ENCODE measurements at places on chromosomes 1 and 21. TPM values are rescaled to one million over a fixed set of nuclear protein-coding genes. Genes with fewer than 3 reads are reported as not detected.

The FAM163A gene
- polyA plus RNA-seq: 4.2 TPM

The FCRL2 gene
- polyA plus RNA-seq: not detected

The FAM131C gene
- 22.4 TPM for polyA plus RNA-seq

The OR10J1 gene
- polyA plus RNA-seq: not detected

The DMRTA2 gene
- not detected for polyA plus RNA-seq

The ZMYND12 gene
- polyA plus RNA-seq: 3.1 TPM

The SLC44A3 gene
- 10.2 TPM for polyA plus RNA-seq

DNA sequence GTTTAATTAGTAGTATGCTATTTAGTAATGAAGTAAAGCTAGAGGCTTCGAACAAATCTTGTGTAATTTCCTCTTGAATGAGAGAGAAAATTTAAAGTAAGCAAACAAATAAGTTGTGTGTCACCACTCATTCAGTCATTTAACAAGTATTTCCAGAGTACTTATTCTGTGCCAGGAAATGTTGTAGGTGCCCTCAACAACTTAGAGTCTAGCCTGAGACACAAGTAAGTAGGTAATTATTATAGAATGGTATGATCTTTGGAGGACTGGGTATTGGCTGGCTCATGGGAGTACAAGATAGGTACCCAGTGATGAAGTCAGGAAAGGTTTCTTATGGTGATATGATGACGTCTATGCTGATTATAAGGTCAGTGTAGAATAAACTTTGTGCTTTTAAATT lies 17.4 kb upstream of the METTL18 start:
- no peak for DNase-seq

DNA sequence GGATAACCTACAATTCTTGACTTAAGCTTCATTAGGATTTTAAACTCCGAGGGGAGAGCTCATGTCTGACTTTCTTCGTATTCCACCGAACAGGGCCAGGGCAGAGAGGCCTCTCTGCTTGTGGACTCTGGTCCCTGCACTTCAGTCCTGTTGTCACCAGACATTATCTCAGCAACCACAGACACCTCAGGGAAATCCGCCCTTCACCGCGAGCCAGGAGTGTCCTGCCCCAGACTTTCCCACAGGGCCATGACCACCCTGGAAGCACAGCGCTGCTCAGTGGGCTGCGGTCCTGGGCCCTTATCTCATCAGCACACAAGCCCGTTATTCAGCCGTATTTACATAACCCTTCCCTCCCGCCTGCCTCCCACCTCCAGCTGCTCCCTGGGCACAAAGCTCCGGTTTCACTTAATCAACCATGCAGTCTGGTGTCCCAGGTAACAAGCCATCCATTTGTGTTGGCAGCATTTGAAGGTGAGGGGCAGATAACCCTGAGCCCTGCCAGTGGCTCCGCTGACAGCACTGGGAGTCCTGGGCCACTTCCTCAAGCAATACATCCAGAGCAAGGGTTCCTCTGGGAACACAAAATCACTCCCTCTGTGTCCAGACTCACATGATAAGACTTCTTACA lies 122.8 kb upstream of the RAB4A start:
- no peak for DNase-seq

GRCh38 chr1:204836856-204837255 lies 33.8 kb upstream of the NFASC start:
- no peak for DNase-seq

DNA sequence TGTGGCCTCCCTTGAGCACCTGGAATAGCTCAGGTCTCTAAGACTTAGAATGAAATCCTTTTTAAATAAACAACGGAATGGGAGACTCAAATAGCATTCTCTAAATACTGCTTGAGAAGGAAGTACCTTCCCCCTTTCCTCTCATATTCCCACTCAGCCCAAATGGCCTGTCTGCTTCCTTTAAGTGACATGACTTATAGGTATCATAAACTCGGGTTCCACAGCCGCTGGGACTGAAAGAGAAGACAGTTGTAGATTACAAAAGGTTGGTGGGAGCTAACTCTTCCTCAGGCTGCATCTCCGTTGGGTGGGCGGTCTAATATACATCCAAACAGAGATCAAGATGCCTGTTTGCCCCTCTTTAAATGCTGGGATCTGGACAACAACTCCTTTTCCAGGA lies 1.2 kb upstream of the HMCN1 start:
- no peak for DNase-seq

DNA sequence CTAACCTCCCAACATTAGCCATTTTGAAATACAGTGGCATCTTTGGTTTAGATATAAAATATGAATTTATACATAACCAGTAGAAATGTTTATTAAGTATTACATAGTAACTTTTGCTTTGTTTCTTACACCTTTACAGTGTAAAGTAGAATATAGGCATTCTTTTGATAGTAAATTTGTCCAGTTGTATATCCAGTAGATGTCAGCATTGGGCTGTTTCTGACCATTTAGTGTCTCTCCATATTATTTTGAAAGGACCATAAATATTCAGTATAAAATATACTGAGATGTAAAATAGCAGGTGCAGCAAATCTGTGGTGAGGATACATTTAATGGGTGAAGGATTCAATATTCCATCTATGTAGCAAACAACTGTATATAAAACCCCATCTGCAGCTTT lies 115.8 kb upstream of the ZRANB2 start:
- DNase-seq: peak; percentile 24

DNA sequence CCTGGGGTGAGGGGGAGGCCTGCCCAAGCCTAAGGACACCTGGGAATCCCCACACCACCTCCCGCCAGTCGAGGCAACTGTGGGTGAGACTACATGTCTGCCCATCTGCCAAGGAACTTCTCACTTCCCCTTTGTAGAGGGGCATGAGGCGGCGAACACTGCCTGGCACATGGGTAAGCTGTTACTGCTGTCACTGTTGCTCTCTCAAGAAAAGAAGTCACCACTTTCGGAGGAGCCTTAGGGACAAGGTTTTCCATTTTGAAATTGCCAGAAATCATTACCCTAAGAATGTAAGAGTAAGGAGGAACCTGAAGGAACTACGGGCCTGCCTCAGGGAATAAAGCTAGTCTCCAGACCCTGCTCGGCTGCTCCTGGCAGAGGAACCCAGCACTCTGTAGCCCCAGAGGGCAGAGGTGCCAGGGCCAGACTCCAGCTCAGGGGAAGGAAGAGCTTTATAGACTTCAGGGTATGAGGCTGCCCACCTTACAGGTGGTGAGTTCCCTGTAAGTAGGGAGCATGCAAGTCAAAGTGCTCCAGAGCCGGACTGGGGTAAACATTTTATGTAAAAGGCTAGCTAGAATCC lies 23.3 kb downstream of the SLC2A1 start:
- DNase-seq: no peak

DNA sequence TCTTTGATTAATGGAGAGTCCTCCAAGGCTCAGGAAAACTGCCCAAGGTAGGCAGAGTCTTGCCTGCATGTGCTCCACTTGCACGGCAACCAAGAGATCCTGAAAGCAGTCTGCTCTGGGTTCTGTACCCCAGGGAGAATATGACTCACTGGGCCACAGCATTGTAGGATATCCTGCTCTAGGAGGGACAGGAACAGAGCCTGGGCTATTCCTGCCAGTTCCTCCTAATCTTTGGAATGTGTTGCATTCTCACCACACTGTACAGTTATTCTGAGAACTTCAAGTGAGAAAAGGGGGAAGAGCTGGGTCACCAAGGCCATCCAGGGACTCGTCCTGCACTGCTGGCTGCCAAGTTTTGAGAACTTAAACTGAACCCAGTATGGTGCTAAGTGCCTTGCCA lies 278.5 kb downstream of the MATN1 start:
- DNase-seq: no peak

- no peak for DNase-seq
Observed at GRCh38 chr1:152167835-152168534, 9.0 kb upstream of the RPTN start.

DNA sequence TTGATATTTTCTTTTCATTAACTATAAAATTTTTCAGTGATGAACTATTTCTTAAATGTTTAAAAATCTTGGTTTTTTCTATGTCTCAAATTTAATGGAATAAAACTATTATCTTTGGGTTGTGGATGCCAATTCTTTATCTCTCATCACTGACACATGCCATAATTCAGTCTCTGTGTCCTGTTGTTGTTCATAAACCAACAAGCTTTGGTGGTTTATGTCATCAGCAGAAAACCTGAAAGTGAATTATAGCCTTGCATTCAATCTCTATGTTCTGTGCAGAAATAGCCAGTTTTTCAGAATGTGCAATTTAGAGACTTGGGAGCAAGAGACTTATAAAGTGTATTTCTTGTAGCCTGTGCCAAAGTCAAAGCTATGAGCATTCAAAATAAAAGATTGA lies 462.6 kb upstream of the ADGRL4 start:
- DNase-seq: no peak

DNA sequence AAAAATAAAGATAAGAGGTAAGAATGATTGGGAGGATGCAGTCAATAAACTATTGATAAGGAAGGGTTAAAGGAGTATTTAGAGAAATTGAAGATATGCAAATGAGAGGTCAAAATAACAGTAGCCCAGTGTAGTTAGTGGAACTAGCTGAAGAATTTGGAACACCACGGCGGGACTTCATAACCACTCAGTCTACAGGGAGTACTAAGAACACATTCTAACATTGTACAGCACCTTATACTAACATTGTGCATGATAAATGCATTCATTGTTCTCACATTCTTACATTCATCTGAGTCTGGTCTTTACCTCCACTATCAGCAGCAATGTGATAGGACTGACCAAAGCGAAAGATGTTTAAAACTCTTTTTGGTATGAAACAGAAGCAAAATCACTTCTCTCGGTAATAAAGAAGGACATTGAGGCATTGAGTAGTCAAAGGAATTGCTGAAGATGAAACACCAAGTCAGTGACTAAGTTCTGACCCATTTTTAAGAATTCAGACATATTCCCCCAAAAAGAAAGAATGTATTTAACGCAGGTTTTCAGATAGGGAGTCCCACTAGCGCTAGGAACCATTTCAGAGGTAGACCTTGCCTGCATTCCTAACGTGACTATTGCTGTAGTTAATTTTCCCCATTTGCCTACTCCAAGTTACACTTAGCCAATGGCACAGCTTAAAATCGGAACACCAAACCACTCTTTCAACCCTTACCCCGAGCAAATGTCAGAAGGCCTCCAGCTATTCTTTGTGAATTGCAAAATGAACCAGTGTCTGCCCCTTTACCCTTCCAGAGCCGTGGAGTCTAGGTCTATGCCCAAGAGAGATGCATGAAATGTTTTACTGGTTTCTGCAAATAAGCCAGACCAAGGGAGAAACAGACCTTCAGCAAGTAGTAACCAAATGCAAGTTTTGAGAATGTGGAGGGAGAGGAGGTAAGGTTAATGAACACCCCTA lies 108.8 kb upstream of the IRF2BP2 start:
- DNase-seq: no peak

DNA sequence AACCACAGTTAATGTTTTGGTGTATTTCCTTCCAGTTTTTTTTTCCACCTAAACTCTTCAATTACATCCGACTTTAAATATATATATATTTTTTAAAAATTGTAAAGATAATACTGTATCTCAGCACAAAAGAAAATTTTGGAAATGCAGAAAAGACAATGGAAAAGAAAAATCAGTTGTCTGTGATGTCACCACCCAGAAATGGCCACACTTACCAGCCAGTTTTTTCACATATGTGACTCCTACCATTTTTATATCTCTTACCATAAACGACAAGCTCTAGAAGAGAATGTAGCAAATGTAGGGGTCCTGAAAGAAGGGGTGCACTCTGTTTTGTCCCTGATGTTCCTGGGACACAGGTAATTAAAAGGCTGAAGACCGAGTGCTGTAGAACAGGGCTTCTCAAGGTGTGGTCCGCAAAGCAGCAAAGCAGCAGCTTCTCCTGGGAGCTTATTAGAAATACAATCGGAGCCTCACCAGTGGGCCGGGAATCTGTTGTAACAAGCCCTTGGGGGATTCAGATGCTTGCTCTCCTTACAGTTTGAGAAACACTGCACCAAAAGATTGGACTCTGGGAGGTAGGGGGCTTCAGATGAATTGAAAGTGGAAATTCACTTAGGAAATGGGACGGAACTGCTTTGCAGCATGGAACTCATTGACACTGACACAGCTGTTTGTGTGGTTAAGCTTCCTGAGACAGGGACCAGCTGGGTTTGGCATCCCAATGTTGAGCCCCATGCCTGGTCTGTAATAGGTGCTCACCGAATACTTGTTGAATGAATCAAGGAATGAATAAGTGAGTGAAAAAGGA lies 44.1 kb downstream of the ALPL start:
- no peak for DNase-seq

- peak; percentile 20 for DNase-seq
Observed at GRCh38 chr1:190881064-190881463, 403.4 kb upstream of the BRINP3 start.

DNA sequence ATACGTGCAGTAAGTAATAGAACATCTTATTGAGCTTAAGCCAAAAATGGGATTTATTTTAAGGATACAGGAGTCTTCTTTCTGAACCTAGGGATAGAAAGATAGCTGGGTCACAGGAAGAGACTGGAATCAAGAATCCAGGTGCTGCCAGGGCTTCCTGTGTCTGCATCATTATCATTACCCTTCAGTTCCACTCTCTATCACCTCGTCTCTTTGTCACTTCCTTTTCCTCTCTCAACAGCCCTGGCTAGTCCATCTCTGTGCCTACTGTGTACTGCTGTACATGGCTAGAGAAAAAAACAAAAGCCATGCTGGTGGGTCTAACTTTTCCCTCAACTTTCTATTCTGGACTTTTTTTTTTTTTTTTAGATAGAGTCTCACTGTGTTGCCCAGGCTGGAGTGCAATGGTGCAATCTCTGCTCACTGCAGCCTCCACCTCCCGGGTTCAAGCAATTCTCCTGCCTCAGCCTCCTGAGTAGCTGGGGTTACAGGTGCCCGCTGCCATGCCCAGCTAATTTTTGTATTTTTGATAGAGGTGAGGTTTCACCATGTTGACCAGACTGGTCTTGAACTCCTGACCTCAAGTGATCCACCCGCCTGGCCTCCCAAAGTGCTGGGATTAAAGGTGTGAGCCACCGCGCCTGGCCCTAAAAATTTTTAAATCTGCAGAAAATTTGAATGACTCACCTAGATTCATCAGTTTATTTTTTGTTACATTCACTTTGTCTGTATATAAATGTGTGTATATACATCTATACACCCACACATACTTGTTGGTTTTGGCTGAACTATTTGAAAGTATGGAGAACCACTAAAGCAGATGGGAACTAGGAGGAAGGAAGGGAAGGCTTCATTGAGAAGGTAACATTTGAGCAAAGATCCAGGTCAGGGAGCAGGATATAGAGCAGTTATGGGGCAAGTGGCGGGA lies 31.9 kb downstream of the UBE4B start:
- DNase-seq: no peak

- no peak for DNase-seq
Observed at GRCh38 chr1:24888061-24888970, 41.8 kb downstream of the RUNX3 start.

GRCh38 chr1:202072211-202072765 lies 50.4 kb upstream of the GPR37L1 start:
- no peak for DNase-seq

DNA sequence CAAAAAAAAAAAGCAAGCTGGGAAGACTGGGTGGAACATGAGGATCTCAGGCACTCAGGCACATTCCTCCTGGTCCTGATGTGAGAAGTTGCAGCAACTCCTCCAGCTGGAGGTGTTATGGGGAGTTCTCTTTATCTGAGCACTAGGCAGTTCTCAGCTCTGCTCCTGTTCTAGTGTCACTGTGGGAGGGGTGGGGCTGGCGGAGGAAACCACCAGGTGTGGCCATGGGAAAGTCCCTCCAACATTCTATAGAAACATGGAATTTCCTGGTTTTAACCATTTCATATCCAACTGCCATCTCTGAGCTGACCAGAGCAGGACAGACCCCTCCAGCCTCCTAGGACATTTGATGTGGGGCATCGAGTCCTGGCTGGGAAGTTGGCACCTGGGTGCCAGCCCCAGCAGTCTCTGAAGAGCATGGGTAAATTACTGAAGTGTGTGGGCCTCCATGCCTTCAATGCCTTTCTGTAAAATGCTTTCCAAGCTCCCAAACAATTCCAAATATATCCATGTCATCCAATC lies 804 bp upstream of the IKBKE start:
- no peak for DNase-seq
